ENCODE measurements at places on chromosomes 4 and X. TPM values are rescaled to one million over a fixed set of nuclear protein-coding genes. Genes with fewer than 3 reads are reported as not detected.

GRCh38 chr4:135672202-135672601, 1470.6 kb upstream of the PABPC4L start:
- DNase-seq = no peak

DNA sequence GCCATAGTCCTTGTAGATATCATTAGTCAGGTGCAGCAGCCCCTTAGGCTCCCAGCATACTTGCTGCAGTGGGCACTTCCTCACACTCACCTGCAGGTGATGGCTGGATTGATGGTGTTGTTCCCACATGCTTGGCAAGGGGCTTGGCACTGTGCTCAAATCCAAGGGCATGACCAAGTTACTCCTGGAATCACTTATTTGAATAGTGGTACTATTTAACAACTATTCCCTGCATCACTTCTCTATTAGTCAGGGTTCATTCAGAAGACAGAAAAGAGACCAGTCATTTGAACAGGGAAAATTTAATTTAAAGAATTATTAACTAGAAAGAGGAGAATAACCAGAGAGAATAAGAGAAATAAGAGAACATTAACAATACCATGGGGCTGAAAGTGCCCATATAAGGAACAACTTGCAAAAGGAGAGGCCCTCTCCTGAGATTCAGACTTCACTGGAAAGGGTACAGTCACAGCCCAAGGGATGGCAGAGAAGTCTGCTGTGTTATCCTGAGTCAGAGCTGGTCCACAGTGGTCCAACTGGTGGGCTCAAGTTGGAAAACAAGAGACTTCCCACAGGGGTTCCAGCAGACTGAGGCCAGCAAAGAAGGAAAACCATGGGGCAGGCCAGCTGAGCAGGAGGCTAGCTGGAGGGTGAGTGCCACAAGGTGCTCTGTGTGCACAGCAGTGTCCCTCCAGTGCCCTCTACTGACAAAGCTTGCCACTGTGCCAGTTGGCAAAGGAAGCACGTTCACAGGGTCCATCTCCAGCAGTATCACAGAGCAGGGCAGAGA, 9.8 kb downstream of the SPP1 start:
- DNase-seq = peak; percentile 81

TCEAL6 gene
- total RNA-seq = not detected

C4orf50 gene
- 0.17 TPM for total RNA-seq

GRCh38 chrX:15849555-15849954, 5.1 kb downstream of the AP1S2 start:
- DNase-seq = no peak

GRCh38 chr4:6200922-6201362, 593 bp upstream of the JAKMIP1 start:
- no peak for DNase-seq

GRCh38 chr4:172042714-172043114, 229.5 kb downstream of the GALNTL6 start:
- no peak for DNase-seq

DNA sequence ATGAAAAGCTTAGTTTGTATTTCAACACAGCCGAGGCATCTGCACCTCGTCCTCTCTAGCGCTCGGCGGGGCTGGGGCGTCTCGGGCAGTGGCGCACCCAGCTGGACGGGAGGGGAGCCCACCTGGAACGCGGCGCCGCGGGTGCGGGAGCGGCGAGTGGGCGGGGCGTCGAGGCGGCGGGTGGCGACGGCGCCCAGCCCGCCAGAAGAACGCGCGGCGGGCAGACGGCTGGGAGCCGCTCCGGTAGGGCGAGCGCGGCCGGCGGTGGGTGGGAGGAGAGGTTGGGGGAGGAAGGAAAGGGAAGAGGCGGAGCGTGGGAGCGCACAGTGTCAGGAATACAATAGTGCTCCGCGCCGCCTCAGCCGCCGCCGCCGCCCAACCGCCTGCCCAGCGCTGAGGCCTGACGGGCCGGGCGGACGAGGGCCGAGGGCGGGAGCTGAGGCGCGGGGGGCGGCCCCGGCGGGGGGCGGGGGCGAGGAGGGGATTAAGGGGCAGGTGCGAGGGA, at the start of gene JADE3:
JADE3 (plus strand) TSS at position 324 of the 505 bp plus-strand sequence. CDS start 72,474 bp downstream, outside the sequence.
- DNase-seq = peak; percentile 75

GRCh38 chr4:168453146-168453545, 27.1 kb downstream of the DDX60L start:
- DNase-seq = no peak

GRCh38 chrX:14232688-14233087, 203.0 kb upstream of the GEMIN8 start:
- no peak for DNase-seq

- DNase-seq = peak; percentile 65
These were observed 6.7 kb upstream of the ART3 start for GRCh38 chr4:76067652-76068286.

XAGE1A gene
- total RNA-seq = not detected

DNA sequence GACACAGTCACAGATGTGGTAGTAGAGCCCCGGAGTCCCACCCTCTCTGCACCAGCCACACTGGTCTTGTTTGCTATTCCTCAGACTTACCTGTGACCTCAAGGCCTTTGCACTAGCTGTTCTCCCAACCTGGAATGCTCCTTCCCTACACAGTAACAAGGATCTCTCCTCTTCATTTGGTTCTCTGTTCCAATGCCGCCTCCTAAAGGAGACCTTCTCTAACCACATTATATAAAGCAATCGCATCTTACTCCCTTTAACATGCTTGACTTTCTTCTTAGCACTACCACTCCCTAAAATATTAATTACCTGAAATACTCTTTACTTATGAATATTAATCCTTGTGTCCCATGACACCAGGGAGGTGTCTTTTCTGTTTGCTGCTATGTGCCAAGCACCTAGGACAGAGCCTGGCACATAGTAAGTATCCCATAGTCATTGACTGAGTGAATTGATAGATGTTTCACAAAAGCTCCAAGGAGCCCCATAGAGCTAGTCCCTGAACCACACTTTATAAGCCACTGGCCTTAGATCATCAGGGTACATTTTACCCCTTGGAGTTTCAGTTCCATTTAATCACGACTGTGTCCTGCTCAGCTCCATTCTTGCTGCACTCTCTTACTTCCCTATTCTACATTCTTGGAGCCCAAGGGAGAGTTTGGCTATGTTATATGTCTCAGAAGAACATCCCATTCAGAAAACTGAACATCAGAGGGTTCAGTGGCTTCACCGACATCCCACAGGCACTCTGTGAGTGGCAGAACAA, 312.7 kb downstream of the RAB28 start:
- DNase-seq = no peak

DNA sequence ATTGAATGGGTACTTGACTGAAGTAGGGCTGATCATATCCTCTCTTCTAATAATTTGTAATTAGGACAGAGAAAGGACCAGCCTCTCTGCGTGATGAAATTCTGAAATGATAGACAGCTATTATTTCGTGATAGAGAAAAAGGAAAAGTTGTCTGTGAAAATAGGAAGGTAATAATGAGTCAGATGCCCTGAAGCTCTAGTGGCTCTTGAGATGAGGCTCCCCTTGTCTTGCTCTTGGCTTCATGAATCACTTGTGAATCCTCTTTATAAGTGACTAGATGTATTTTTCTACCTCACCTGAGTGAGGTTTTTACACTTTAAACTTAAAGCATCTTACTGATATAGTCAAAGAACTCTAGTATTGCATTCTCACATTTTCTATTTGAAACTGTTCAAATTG, 888.9 kb downstream of the PCDH18 start:
- no peak for DNase-seq

DNA sequence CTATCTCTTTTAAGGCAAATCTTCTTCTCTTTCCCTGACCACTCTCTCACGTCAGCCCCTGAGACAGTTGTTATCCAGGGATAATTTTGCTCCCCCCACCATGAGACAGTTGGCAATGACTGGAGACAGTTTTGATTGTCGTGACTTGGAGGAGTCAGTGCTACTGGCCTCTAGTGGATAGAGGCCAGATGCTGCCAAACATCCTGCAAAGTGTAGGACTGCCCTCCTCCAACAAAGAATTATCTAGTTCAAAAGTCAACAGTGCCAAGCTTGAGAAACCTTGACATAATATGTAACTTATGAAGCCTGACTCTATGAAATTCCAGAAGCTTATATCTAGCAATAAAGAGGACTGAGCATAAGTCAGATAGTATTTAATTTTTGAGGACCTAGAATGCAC, 502.1 kb upstream of the IGFBP7 start:
- no peak for DNase-seq

DNA sequence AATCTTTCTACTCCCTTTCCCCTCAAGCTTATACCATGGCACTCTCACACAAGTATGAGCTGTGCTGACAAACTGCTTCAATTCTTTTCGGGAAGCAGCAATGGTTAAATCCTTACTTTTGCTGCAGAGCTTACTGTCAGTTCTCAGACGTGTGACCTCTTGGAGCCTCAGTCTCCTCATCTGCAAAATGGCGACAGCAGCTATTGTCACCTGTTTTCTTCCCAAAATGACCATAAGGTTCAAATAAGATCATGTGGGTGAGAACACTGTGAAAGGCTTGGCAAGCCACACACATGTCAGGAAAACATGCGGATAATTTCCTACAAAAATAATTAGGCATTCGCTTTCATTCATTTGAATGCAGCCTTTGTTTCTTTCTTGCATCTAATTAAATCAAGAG, 36.8 kb upstream of the IRF2 start:
- DNase-seq = no peak

GRCh38 chr4:56345458-56345857, 41.8 kb downstream of the AASDH start:
- no peak for DNase-seq

GRCh38 chrX:46953137-46953527, 40.9 kb downstream of the JADE3 start:
- DNase-seq = no peak

DNA sequence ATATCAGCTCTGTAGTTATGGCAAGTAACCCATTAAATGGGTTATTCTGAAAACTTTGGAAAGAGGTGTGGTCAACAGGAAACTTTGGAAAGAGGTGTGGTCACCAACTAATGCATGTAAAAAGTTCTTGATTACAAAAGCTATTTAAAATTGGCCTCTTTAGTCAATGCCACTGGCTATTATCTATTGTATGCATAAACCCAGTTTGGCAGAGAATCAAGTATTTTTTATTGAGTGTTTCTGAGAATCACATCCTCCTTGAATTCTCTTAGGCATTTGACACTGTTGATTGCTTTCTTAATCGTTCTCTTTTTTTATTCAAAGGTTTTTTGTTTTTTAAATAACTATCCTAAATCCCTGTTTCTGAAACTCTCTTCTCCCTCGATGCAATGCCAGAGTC, 7.5 kb downstream of the P2RY4 start:
- no peak for DNase-seq

GRCh38 chrX:12137951-12138360, 317 bp upstream of the FRMPD4 start:
- DNase-seq = peak; percentile 31

CT83 gene
- total RNA-seq = not detected

GRCh38 chr4:142351958-142352357, 494.1 kb downstream of the INPP4B start:
- no peak for DNase-seq

DNA sequence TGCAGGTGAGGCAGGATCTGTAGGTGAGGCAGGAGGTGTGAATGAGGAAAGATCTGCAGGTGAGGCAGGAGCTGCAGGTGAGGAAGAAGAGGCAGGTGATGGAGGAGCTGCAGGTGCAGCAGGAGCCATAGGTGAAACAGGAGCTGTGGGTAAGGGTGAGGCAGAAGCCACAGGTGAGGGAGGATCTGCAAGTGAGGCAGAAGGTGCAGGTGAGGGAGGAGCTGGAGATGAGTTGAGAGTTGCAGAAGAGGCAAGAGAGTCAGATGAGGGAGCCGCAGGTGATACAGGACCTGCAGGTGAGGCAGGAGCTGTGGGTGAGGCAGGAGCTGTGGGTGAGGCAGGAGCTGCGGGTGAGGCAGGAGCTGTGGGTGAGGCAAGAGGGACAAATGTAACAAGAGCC, 27.1 kb upstream of the PNMA3 start:
- peak; percentile 32 for DNase-seq

CSAG2 gene
- not detected for total RNA-seq

DNA sequence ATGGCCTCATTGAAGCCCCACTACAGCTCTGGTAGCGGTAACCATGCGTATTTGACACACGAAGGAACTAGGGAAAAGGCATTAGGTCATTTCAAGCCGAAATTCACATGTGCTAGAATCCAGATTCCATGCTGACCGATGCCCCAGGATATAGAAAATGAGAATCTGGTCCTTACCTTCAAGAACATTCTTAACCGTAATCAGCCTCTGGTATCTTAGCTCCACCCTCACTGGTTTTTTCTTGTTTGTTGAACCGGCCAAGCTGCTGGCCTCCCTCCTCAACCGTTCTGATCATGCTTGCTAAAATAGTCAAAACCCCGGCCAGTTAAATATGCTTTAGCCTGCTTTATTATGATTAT, 876 bp downstream of the HPRT1 start:
- DNase-seq = no peak

GRCh38 chr4:181661090-181661489, 582.1 kb upstream of the TENM3 start:
- DNase-seq = no peak

TRIM60 gene
- not detected for total RNA-seq

DNA sequence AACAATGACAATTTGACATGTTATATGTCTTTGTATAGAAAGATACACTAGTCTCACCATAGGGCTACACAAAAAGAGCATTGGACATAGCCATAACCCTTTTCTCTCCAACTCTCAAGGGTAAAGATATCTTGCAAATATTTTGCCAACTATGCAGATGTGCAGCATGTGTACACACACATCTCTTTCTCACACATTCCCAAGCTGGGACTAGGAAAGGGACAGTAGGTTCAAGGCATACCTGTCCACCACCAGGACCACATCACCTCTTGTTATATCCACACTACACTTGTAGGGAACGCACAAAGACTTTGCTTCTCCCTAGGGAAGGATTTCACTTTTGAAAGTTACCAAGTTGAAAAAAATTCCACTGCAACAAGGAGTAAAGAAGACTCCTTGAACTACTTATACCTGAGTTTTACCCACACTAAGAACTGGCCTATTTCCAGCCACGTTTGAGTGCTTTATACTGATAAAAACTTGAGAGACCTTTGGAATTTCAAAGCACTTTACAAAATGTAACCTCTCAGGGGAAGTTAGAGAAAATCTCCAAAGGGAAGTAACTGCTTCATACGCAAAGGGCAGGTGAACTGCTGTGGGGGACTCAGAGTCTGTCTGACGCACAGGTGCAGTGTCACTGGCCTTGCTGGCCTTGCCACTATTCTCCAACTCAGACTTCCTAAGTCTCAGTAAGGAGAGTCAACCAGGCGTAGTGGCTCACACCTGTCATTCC, 36.9 kb downstream of the NR3C2 start:
- DNase-seq = no peak

All from H9 (cell line).